Stimulated activated CD4-positive, alpha-beta T cell treated with anti-CD3 and anti-CD28 coated beads, TNF-alpha, amount 100 ng/mL, for 4 hours (primary cell): ENCODE measurements at places on chromosomes 12 and 14.

GRCh38 chr12:98684199-98684598 lies 39.1 kb downstream of the APAF1 start:
- DNase-seq: no peak

- no peak for DNase-seq
These were observed 64.8 kb downstream of the WSCD2 start for GRCh38 chr12:108193917-108194316.

DNA sequence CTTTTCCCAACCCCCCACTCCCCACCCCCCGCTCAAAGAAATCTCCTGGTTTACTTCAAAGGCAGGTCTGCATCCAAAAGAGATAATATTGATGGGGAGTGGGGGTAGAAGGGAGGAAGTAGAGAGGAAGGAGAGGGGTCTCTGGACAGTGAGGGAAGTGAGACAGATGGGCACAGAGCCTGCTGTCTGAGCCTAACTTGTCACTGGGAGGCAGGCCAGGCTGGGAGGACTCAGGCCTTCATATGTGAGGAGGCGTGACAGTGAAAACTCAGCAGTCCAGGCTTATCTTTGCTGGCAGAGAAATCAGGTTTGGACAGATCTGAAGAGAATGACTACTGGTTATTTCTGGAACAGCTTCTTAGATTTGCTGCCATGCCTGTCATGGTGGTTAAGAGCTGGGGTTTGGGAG lies 192.3 kb downstream of the NUAK1 start:
- no peak for DNase-seq

DNA sequence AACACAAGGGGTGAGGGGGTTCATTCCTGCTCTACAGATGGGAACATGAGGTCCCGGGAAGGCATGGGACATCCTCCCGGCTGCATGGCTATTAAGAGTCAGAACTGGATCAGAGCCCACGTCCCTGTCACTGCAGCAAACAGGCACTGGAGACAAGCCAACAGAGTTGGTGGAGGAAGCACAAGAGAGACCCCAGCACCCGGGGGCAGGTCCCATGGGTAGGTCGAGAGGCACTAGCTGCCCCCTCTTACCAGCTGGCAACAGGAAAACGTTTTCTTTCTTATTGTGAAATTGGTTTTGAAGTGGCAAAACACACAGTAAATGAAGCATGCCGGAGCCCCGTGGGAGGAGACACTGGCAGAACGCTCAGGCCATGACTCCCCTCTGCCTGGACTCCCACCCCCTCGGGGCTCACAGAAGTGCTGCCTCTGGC lies 43.6 kb downstream of the SYNE3 start:
- DNase-seq: no peak

DNA sequence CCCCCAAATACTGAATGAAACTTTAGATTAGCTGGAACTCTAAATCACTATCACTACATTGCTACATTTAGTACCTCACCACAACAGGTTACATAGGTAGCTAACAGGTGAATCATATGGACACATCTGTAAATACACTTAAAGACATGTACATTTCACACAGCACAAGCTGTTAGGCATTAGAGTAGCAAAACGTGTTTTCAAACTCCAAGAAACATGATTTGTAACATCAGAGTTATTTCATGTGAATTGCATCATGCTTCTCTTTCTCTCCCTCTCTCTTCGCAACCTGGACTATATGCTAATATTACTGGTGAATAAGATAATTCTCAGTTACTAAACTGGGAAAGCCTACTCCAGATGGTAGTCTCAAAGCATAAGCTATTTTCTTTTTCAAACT lies 4.3 kb downstream of the SEL1L start:
- no peak for DNase-seq

DNA sequence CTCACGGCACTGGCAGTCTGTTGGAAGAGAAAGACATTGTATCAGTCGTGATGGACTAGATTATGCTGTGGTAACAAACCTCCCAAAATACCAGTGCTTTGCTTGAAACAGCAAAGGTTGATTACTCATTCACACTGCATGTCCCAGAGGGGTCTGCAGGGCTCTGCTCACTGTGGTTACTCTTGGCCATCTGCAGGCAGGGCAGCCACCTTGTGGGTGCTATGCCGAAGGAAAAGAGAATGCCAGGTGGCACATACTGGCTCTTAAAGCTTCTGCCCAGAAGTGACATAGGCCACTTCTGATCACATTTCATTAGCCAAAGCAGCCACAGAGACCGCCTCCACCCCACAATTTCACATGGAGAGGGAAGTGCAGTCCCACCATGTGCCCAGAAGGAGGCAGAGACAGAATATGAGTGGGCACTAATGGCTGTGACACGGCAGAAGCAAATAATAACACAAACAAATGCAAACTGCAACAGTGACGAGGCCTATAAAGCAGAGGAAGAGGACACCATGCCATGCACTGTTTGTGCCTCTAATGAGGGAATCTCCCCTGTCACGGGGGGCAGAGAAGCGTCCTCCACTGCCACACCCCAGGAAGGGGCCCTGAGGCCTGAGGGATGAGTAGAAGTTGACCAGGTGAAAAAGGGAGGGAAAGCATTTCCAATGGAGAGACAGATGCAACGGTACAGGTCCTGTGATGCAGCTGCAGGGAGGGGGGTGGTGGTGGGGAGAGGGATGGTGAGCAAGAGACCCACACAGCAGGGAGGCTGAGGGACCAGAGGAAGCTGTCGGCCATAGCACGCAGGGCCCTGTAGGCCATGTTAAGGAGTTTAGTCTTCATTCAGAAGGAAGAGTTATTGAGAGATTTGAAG lies 51.7 kb upstream of the KICS2 start:
- no peak for DNase-seq

- DNase-seq: no peak
These were observed 268.1 kb downstream of the EGLN3 start for GRCh38 chr14:33682760-33683159.

DNA sequence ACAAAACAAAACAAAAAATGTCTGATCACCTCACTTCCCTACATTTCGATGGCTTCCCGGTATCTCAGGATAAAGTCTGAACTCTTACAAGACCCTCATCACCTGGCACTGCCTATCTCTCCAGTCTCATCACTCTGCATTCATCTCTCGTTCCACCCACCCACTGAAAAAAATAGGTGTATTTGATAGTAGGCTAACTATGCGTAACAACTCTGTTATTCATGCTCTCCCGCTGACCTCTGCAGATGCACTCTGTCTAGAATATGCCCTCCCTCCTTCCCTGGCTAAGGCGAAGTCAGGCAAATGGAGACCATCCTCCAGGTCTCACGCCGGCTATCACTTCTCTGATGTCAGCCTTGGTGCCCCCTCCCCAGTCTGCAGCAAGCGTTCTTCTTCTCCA lies 44.9 kb downstream of the EFCAB11 start:
- DNase-seq: no peak

GRCh38 chr12:768434-768833 lies 16.1 kb downstream of the WNK1 start:
- DNase-seq: no peak

DNA sequence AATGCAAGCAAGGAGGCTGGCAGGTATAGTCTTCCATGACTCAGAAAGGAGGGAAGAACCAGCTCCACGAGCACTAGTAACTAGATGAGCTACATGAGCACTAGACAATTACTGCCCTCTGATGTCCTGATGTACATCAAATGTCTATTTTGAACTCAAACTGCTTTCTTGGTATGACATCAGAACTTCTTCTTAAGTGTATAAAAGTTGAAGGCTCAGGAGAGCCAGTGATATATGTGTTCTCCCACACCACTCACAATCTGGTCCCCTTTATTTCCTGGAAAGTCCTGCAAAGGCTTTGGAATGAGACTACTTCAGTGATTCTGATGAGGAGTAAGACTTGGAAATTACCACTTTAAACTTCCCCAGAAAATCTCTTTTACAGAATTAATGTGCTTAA lies 18.5 kb upstream of the DHRS7 start:
- no peak for DNase-seq

DNA sequence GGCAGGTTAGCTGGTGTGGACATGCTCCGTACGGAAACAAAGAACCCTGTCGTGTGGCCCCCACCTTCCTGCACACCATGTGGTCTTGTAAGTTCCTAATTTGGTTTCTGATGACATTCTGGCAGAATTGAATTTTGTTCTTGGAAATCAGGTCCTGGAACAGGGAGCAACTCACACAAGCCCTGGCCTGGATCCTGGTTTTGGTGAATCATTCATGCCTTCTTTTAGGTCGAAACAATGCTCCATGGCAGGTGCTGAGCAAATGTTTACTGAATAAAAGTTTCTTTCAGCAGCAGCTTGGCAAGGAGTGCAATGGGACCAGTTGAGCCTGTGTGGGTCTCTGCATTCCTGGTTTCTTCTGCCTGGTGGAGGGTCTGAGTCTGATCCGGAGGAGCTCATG lies 978.4 kb downstream of the BCL11B start:
- no peak for DNase-seq

GRCh38 chr12:122355706-122356105 lies 66.8 kb downstream of the CLIP1 start:
- DNase-seq: no peak

DNA sequence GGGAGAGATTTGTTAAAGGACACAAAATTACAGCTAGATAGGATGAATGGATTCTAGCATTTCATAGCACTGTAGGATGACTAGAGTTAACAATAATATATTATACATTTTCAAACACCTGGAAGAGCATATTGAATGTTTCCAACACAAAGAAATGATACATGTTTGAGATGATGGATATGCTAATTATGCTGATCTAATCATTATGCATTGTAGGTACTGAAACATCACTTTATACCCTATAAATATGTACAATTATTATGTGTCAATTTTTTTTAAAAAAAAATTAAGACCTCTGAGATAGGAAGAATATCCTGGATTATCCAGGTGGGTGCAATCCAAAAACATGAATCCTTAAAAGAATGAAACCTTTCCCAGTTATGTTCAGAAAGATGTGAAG lies 100.3 kb upstream of the CPNE8 start:
- no peak for DNase-seq

- no peak for DNase-seq
These were observed 1029.4 kb downstream of the TRHDE start for GRCh38 chr12:73301530-73301929.

- DNase-seq: no peak
These were observed 15.1 kb downstream of the FRMD6 start for GRCh38 chr14:51666826-51667225.

- DNase-seq: no peak
These were observed 322.3 kb downstream of the DUSP6 start for GRCh38 chr12:89029961-89030360.

DNA sequence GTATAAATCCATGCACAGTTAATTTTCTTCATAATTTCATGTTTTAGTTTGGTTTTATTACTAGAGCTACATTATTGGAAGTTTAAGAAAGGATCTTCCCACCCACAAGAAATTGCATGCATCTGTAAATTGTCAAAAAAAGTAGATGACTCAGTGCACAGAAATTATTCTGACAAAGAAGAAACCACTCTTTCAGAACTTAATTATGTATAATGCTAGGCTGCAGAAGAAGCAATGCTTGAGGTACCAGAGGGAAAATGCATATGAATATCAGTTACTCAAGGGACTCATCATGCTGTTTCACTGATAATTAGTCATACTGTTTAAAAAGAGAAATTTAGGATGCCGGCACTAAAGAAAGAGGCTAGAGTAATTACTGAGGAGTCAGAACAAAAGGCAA lies 147.0 kb downstream of the SLC16A7 start:
- DNase-seq: no peak

- DNase-seq: no peak
These were observed 49.1 kb downstream of the B4GALNT3 start for GRCh38 chr12:508795-509194.

GRCh38 chr12:78888568-78888967 lies 24.0 kb downstream of the SYT1 start:
- DNase-seq: no peak

DNA sequence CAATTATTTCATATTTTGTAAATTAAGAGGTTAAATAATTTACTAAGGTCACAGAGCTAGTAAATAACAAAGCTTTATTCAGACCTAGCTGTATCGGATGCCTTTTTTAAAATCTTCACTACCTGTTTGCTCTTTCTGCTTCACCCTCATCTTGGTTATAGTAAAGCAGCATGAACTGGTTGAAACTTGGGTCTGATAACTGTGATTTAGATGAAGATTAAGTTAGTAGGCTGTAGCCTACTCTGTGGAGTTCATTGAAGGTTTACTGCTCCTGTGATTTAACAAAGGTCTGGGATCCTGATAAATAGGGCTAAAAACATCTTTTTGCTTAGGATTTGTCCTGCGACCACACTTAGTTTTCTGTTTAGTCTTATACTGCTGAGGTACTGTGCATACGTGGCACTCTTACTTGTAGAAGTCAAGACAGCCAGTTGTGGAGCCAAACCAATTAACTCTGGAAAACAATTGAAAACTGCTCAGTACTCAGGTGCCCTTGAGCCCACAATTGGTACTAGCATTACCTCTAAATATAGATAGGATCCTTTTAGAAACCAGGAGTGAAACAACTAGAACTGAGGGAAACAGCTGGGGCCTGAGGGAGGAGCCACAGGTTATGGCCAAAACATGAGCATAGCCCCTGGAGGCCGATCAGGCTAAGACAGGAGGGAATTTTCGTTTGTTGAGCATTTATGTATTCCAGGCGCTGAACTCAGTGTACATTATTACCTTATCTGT lies 2.3 kb downstream of the SPATS2 start:
- DNase-seq: no peak

- DNase-seq: no peak
These were observed 56.4 kb downstream of the EP400 start for GRCh38 chr12:132006056-132006680.

DNA sequence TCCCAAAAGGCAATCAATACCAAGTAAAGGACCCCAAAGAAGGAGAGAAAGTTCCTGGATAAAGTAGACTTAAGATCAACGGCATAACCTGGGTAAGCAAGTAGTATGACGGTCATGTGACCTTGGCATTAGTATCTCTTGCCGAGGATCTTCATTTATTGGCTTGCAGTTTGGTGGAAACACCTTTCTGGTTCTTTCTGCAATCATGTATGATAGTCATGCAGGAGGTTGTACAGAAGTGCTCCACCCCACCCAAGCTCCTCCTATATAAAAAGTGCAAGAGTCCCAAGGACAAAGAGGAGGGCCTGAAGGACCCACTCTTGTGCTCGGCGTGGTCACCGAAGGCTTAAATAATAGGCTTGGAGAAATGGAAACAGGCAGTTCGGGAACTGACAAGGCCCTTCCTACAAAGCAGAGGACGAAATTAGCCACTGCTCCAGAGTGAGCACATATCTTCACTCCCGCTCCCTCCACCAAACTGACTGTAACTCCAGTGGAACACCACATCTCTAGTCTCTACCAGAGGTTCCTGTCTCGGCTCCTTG lies 750 bp downstream of the CS start:
- DNase-seq: no peak

- no peak for DNase-seq
These were observed 409.0 kb downstream of the TMEM121 start for GRCh38 chr14:105935384-105935783.

GRCh38 chr12:31950088-31950487 lies 9.1 kb upstream of the RESF1 start:
- no peak for DNase-seq
